ENCODE measurements at places on chromosomes 12 and 14. TPM values are rescaled to one million over a fixed set of nuclear protein-coding genes. Genes with fewer than 3 reads are reported as not detected.

SLC22A17 gene
- 9.9 TPM for polyA plus RNA-seq

SYCP3 gene
- polyA plus RNA-seq, result 0.56 TPM

AGAP2 gene
- polyA plus RNA-seq, result 2.2 TPM

GAS2L3 gene
- 1.4 TPM for polyA plus RNA-seq

POTEM gene
- not detected for polyA plus RNA-seq

GPR132 gene
- polyA plus RNA-seq, result 2.7 TPM

DENND5B gene
- 2.4 TPM for polyA plus RNA-seq

ADGRD1 gene
- 3.3 TPM for polyA plus RNA-seq

ABCC9 gene
- 11.7 TPM for polyA plus RNA-seq

RNASE7 gene
- polyA plus RNA-seq, result not detected

RASAL1 gene
- polyA plus RNA-seq, result 1.9 TPM

OR4K17 gene
- polyA plus RNA-seq, result not detected

OAS3 gene
- polyA plus RNA-seq, result 7.3 TPM

CLEC1A gene
- 1.7 TPM for polyA plus RNA-seq

NKX2-1 gene
- polyA plus RNA-seq, result not detected

RAPGEF3 gene
- 11.6 TPM for polyA plus RNA-seq

RFX4 gene
- 0.14 TPM for polyA plus RNA-seq

SPRYD4 gene
- polyA plus RNA-seq, result 2.3 TPM

RPS26 gene
- 1,459 TPM for polyA plus RNA-seq

MSRB3 gene
- 30.9 TPM for polyA plus RNA-seq

RNF212B gene
- not detected for polyA plus RNA-seq

SLC6A15 gene
- polyA plus RNA-seq, result 0.06 TPM

HVCN1 gene
- polyA plus RNA-seq, result 1.3 TPM

PRB2 gene
- not detected for polyA plus RNA-seq

DTD2 gene
- polyA plus RNA-seq, result 7.2 TPM

PMCH gene
- not detected for polyA plus RNA-seq

KIF5A gene
- polyA plus RNA-seq, result 0.04 TPM

PSMA6 gene
- 191 TPM for polyA plus RNA-seq

DAZAP2 gene
- 266 TPM for polyA plus RNA-seq

GDF3 gene
- polyA plus RNA-seq, result 0.24 TPM

LBHD2 gene
- polyA plus RNA-seq, result 3.6 TPM

KRT86 gene
- not detected for polyA plus RNA-seq

TSHR gene
- 0.12 TPM for polyA plus RNA-seq

ACVRL1 gene
- 59.9 TPM for polyA plus RNA-seq
